Renal cortex interstitium (tissue), 15 donors: ENCODE measurements at places on chromosomes 13 and 19. TPM values are rescaled to one million over a fixed set of nuclear protein-coding genes. Genes with fewer than 3 reads are reported as not detected.

GRCh38 chr19:44204772-44205171 is 7.6 kb upstream of the ZNF227 start:
- DNase-seq: no peak

- DNase-seq: peak; percentile 69
Measured at GRCh38 chr19:11881151-11881800, 6.3 kb upstream of the ZNF69 start.

GRCh38 chr13:32905063-32905863 is 111.0 kb upstream of the KL start:
- DNase-seq: no peak

The CLEC11A gene
- 37.9 TPM for polyA plus RNA-seq

The ZNF253 gene
- 30.0 TPM for polyA plus RNA-seq
